ENCODE measurements at places on chromosomes 12 and 14.

DNA sequence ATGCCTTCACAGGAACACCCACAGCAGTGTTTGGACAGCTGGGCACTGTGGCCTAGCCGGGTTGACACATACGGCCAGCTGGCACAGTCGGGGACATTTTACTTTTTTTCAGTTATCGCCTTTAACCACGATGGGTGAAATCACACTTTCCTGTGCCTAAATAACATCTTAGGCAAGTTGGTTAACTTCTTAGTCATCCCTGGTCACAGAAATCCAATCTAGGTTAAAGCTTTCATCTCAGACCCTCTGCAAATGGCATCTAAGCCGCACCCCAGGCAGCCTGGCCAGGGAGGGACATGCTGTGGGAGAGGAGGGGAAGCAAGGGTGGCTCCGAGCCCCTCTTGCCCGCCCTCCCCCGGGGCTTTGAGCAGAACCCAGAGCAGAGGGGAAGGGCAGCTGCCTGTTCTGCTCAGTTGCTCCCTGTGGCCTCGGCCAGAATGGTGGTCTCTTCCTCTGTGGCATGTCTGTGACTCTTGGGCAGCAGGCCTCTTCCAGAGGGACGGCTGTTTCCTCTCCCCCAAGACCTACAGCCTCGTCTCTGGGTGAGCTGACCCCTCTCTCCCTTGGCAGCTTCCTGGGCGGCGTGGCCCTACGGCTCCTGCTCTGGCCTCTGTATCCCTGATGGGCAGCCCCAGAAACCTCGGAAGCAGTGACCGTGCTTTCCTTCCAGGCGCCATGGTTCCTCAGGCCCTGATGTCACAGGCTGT, 85.4 kb upstream of the DYNC1H1 start:
- no peak for DNase-seq

DNA sequence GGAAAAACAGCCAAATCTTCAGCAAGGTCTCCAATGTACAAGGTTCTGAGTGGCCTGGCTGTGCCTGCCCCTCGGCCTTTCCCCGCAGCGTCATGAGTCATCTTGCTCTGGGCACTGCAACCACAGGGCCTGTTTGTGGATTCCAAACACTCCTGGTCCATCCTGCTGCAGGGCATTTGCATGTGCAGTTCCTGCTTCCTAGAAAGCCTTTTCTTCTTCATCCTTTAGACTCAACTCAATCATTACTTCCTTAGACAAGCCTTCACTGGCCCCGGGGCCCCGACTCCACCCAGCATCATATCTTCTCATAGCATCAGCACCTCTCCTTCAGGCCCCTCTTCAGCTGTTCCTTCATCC, 101.8 kb upstream of the EGLN3 start:
- no peak for DNase-seq

DNA sequence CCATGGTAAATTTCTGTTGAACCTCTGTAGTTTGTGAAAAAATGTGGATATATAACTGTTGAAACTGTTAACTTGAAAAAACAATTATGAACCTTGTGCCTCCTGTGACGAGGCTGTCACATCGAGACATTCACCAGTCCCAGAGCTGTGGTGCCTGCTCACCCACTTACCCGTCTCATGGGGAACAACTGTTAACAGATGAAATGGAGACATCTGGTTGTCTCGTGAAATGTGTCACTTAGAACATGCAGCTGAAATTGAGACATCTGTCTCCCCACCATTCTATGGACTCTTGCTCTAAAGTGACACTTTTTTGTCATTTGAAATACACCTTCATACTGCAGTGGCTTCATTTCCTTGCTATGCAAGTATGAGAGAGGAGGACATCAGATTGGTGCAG, 240.6 kb downstream of the GXYLT1 start:
- no peak for DNase-seq

DNA sequence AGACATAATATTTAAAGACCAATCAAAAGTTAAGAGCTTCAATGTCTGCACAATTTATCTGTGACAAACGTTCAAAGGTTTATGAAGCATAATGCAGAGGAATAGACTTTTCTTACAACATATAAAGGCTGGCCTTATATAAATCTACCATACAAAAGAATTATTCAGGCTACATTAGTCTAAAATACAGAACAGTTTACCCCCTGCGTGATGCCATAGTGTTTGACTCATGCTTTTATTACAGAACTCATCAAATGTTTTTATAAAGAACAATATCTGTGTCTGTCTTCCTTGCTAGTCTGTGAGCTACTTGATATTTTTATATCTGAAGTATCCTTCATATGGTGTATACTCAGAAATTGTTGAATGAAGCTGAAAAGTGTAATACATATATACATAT, 1084.5 kb upstream of the FLRT2 start:
- DNase-seq, result no peak

- DNase-seq, result no peak
Observed at GRCh38 chr14:79279645-79280597, 931.4 kb downstream of the DIO2 start.

DNA sequence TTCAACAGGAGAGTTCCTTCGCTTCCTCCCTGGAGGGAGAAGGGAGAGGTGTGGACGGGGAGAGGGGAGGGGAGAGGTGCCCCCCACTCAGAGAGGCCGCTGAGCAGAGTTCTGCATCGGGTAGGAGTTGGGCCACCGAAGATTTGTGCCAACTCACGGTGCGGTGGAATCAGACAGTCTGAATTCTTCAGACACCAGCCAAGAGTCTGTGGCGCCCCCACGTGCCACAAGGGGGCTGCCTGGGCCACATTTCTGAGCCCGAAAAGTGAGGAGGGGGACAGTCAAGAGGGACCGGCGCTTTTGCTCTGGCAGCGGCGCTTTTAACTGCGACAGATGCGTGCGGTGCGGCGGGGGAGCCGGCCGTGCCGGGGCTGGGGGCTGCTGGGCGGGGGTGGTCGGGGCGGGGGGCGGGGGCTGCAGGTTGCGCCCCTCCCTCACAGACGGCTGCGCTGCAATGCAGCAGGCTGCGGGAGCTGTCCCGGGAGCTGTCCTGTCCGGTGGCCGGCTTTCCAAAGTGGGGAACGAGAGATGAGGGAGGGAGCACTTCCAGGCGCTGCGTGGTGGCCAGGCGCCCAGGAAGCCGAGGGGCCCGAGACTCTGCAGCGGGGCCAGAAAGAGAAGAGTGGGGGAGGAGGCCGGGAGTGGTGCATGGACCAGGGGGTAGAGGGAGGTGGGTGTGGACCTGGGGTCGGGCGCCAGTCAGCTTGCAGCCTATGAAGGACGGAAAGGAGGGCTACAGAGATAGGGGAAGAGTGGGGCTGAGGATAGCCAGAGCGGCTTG, 975 bp upstream of the RTL1 start:
- no peak for DNase-seq

DNA sequence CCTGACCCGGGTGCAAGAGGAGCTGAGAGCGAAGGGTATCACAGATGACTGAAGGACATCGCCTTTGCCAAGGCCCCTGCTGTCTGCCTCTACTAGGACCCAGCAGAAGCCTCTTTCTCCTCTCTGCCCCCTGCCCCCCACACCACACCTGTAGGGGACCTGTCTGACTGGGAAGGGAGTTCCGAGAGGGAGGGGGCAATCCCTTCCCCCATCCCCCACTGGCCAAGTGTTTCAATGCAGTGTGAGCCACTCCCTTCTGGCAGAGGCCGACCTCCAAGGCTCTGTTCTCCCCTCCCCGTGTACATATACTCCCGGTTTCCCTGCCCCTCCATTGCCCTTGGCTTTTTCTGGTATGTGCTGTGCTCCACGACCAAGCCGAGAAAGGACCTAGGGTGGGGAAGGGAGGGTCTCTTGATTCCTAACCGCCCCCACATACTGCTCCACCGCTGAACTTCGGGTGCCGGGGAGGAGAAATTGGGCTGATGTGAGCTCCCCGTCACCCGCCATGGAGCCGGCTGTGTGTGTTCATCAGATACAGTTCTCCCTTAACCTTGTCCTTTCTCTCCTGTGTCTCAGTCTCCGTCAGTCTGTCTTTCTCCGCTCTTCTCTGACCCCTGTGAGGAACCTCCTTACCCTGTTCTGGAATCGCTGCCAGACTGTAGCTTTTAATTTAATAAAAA, 2.0 kb upstream of the ARHGEF25 start:
- DNase-seq, result no peak

DNA sequence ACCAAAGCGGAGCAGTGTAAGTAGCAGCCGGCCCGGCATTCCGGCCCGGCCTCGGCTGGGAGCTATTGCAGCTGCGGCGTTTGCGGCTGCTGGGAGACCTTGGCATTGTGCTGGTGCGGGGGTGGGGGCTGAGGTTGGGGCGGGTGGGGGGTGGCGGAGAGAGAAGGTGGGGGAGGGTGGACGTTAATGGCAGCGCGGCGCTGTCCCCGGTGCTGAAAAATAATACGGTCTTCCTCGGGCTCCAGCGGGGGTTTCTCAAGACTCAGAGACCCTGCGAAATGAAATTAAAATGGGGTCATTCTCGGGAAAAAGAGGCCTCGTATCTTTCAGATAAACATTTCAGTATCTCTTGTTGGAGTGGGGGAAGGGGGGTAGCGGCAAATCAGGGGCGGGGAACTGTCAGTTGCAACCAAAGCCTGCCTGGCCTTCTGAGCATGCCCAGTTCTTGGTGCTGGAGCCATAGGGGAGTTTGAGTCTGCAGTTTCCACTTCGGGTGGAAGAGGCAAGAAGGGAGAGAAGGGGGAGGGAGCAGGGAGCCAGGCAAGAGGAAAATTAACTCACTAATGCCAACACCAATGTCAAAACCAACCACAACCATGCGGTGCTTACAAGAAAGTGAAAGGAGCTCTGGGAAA, 414 bp downstream of the UNC79 start:
- DNase-seq, result no peak

- DNase-seq, result no peak
Observed at GRCh38 chr14:76194327-76194726, 42.6 kb downstream of the GPATCH2L start.

DNA sequence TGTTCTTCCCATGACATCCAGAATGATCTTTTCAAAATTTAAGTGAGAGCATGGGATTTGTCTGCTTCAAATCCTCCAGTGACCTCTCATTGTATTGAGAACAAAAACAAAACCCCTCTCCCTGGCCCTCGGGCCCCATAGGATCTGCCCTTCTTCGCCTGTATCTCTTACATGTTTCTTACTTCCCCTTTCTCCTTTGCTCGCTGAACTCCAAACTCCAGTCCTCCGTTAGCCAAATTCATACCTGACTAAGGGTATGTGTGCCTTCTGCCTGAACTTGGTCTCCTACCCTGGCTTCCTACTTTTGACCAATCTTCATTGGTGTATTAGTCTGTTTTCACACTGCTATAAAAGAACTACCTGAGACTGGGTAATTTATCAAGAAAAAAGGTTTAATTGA, 13.2 kb upstream of the TSPAN11 start:
- DNase-seq, result no peak

DNA sequence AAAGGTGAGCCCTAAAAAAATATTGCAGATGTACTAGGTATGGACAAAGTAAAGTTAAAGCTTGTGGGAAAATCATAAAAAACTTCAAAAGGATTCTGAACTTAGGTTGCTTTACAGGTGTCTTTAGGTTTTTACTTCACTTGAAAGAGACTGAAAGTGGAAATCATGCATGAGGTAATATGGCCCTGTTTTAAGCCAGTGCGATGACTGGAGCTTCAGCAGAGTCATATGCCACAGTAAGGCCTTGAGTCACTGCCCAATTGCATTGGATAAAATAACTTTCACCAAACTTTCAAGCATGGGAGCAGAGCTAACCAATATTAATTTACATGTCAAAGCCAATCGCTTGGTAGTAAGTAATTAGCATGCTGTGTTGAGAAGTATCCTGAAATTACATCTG, 63.9 kb upstream of the TMEM260 start:
- DNase-seq, result no peak
